ENCODE measurements at places on chromosomes 13 and 19.

DNA sequence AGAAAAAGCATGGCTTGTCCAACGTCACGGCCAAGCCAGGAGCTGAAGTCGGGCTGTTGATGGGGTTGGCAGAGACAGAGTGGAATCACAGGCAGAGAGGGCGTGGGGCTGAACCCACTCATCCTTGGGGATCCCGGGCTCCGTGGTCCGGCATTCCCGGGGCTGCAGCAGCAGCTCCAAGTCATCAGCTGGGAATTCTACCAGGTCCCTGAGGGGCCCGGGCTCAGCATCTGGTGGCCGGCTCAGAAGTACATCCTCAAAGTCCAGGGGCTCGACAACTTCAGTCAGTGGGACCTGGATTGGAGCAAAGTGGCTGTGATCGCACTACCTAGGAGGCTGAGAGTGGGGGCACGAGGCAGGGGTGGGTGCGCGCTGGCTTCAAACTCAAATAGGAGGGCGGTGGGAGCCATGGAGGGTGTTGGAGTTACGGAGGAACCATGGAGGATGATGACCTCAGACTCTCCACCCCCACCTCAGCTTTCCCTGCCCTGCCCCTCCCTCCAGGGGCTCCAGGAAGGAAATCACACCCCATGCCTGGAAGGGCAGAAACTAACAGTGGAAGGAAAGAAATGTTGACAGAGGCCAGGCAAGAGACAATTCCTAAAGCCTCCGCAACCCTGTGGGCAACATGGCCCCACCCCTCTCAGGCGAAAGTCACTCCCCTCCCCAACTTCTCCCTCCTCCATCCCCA is 9.5 kb downstream of the DOCK6 start:
- DNase-seq: no peak

DNA sequence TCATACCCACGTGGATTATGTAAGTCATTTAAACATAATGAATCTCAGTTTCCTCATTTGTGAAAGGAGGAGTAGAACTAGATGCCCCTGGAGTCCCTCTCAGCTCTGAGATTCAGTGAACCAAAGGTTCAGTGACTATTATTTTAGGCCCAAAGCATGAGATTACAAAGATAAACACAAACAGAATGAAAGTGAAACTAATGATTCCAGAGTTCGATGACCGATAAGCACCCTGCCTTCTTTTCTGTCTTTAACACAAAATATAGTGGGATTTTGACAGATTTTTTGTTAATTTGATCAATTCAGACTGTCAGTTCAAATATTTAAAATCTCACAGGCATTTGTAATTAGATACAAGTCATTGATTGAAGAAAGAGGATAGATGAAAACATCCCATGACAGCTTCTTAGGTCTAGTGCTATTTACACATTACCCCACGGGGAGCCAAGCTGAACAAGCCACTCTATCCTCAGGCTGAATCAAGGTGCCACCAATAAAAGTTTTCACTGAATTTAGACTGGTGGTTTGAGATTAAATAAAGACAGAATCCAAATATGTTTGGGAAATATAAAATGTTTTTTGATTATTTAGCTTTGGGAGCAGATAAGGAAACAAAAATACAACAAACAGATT is 64.6 kb upstream of the RAP2A start:
- no peak for DNase-seq

DNA sequence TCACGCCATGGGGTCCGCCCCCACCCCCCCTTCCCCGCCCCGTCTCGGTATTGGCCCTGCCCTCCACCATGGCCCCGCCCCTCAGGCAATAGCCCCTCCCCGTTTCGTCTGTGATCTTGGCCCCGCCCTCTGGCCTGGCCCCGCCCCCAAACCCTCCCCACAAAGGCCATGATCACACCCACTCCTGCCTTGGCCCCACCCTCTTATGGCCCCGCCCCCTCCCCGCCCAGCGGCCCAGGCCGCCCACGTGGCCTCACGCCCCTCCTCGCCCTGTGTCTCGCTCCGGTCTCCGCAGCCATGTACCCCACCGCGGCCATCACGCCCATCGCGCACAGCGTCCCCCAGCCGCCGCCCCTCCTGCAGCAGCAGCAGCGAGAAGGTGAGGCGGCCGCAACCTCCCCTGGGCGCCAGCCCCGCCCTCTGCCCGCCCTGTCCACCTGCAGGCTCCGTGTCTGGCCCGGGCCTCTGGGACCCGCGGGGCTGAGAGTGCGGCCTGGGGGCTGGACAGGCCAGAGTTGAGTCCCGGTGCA is 61.3 kb downstream of the CELF5 start:
- peak; percentile 27 for DNase-seq

DNA sequence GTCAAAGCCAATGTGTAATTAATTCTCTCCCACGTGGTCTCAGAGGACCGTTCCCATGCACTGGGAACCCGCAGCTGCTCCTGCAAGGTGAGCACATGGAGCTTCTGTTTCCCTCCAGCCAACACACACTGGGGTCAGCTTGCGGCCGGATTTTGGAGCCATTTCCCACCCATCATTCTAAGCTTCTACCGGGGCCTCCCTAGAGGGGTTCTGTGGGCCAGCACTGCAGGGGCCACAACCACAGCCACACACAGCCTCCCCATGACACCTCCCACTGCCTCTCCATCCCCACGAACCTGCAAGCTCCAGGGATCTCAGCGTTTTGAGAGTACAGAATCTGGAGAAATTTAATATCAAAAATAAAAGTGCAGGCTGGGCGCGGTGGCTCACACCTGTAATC is 120.7 kb upstream of the SOX1 start:
- no peak for DNase-seq

DNA sequence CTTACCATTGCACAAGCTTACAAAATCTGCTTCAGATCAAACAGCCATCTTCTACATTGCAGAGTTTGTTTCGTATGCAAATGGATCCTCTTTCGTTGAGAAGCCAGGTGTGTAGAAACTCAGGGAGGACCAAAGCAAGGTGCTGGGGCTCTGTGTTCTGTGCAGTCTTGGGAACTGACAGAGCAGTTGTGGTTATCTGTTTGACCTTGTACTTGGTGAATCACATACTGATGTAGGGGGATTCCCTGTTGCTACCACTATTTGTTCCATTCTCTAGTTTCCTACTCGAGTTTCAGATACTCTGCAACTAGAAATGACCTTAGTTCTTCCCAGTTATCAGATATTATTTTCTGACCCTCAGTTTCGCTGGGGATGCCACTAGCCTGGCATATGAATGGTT is 95.2 kb upstream of the CLDN10 start:
- DNase-seq: no peak

DNA sequence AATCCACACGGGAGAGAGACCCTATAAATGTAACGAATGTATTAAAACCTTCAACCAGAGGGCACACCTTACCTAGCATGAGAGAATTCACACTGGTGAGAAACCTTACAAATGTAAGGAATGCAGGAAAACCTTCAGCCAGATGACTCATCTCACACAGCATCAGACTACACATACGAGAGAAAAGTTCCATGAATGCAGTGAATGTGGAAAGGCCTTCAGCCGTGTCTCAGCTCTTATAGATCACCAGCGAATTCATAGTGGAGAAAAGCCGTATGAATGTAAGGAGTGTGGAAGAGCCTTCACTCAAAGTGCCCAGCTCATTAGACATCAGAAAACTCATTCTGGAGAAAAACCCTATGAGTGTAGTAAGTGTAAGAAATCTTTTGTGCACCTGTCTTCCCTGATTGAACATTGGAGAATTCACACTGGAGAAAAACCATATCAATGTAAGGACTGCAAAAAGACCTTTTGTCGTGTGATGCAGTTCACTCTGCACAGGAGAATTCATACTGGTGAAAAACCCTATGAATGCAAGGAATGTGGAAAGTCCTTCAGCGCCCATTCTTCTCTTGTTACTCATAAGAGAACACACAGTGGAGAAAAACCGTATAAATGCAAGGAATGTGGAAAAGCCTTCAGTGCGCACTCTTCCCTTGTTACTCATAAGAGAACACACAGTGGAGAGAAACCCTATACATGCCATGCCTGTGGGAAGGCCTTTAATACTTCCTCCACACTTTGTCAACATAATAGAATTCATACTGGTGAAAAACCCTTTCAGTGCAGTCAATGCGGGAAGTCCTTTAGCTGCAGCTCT is 16.0 kb downstream of the ZNF582 start:
- DNase-seq: no peak

DNA sequence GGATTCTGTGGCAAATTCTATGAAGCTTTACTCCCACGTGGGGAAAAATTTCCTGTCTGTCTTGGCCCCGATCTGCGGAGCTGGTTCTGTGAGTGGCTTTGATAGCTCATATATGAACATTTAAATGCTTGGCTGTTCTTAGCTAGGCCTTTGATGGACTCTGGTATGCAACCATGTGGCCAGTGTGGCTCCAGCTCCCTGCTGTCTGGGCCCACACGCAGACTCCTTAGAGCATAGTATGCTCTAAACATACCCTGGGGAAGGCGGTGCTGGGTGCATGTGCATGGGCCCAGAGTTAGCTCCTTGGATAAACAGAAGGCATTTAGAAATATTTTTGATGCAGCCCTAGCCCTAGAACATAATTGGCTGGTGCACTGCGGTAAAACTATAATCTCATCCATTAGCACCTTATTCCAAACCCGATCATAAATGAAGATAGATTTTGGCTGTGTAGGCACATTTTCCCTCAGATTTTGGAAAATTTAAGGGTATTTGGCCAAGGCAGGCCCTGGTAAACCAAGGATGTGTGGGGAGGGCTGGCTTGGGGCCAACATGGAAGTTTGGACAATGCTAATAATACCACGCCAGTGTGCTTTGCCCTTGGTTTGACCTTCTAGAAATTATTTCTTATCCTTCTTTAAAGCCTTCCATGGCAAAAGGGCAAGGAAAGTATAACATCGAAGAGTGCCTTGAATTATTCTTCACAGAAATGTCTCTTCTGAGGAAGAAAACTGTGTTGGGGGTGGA is 153.5 kb downstream of the LMO7 start:
- DNase-seq: no peak

- DNase-seq: no peak
Measured at GRCh38 chr13:79725841-79726240, 244.9 kb downstream of the NDFIP2 start.

GRCh38 chr13:73722120-73722519 is 412.1 kb downstream of the KLF12 start:
- DNase-seq: no peak

DNA sequence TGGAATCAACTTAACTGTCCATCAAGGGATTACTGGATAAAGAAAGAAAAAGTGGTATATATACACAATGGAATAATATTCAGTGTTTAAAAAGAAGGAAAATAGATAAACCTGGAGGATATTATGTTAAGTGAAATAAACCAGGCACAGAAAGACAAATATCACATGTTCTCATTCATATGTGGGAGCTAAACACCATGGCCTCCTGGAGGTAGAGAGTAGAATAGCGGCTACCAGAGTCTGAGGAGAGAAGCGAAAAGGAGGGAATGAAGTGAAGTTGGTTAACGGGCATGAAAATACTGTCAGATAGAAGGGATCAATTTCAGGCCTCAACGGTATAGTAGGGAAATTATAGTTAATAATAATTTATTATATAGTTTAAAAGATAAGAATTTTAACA is 147.5 kb upstream of the OBI1 start:
- DNase-seq: no peak

- DNase-seq: no peak
Measured at GRCh38 chr19:31330761-31331160, 18.5 kb downstream of the TSHZ3 start.

DNA sequence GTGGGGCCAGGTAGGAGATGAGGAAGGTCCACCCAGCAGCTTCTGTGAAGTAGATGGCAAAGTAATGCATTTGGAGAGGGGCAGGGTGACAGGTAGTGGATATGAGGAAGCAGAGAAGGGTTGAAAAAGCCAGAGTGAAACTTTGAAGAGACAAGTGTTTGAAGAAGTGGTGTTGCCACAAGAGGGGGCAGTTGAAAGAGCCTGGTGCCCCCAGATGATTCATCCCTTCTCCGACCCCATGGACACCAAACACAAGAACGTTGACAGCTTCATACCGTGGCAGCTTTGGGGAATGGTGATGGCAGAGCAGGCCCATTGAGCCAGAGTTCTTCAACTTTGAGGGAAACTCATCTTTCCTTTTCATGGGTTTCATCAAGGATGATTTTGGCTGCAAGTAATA is 19.9 kb downstream of the IFNL3 start:
- no peak for DNase-seq

DNA sequence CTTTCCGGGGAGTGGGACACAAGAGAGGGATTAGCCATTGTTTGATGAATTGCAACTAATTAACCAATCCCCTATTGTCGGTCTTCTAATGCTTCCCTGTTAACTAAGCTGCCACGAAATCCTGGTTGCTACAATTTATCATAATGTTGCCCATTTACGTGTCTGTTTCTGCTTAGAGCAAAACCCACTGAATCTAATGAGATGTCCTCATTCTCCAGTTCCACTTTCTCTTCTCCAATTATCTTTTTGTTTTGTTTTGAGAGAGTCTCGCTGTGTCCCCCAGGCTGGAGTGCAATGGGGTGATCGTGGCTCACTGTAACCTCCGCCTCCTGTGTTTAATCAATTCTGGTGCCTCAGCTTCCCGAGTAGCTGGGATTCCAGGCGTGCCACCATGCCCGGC is 5.2 kb upstream of the DPP9 start:
- DNase-seq: no peak

GRCh38 chr19:52188822-52189734 is 774 bp upstream of the PPP2R1A start:
- DNase-seq: no peak

- DNase-seq: no peak
Measured at GRCh38 chr13:41811588-41812021, 149.3 kb downstream of the VWA8 start.

- DNase-seq: no peak
Measured at GRCh38 chr19:47564081-47564480, 8.9 kb downstream of the ZNF541 start.

GRCh38 chr19:54029930-54030490 is 33.7 kb downstream of the VSTM1 start:
- DNase-seq: peak; percentile 20
